T-cell (primary cell): ENCODE measurements at places on chromosomes 2 and 18. TPM values are rescaled to one million over a fixed set of nuclear protein-coding genes. Genes with fewer than 3 reads are reported as not detected.

The CXCR1 gene
- total RNA-seq = not detected

The INPP5D gene
- 135 TPM for total RNA-seq

The SKOR2 gene
- total RNA-seq = not detected

The PRKAG3 gene
- not detected for total RNA-seq

The LAMA1 gene
- 0.43 TPM for total RNA-seq

The BUB1 gene
- 4.7 TPM for total RNA-seq

- DNase-seq = no peak
These were observed 29.0 kb downstream of the IMPA2 start for GRCh38 chr18:12010187-12010802.

- DNase-seq = no peak
These were observed 198.1 kb downstream of the PDE1A start for GRCh38 chr2:182228741-182229140.

- DNase-seq = no peak
These were observed 51.2 kb downstream of the GYPC start for GRCh38 chr2:126707191-126707590.
